Esophagus squamous epithelium (tissue), 5 donors: ENCODE measurements at places on chromosomes 12 and 14.

- DNase-seq, result no peak
These were observed 67.1 kb upstream of the SRSF5 start for GRCh38 chr14:69699748-69700303.

GRCh38 chr14:73712540-73713180 lies 1.5 kb downstream of the PNMA1 start:
- no peak for DNase-seq

GRCh38 chr12:82896979-82897378 lies 210.3 kb downstream of the TMTC2 start:
- DNase-seq, result no peak

DNA sequence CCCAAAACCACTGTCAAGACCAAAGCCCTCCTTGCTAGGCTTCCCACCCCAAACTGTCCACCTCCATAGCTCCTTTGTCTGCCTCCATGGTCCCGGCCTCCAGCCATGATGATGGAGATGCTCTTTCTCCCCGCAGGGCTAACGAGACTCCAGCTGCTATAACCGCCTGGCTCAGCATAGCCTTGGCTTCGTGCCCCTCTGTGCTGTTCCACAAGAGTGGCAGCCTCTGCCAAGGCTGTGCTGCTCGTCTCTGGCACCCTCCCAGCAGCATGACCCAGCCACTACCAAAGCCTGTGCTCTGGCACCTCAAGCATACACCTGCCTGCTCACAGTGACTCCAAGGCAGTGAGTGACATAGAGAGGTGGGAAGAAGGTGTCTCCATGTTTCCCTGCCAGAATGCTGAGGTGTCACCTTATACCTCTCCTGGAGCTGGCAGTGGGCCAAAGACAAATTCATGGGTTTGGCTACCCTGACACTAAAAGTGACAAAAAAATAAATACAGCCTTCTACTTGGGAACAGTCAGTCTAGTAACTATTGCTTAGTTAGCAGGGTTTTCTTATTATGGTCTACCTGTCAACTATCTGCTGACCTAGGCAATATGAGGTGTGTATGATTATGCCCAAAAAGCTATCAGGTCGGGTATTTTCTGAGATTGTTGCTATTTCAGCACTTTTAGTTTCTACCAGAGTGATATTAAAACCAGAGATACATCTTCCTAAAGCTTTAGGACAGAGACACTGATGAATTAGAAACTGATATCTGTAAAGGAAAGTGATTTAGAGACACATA lies 16.1 kb upstream of the KRT73 start:
- DNase-seq, result no peak

DNA sequence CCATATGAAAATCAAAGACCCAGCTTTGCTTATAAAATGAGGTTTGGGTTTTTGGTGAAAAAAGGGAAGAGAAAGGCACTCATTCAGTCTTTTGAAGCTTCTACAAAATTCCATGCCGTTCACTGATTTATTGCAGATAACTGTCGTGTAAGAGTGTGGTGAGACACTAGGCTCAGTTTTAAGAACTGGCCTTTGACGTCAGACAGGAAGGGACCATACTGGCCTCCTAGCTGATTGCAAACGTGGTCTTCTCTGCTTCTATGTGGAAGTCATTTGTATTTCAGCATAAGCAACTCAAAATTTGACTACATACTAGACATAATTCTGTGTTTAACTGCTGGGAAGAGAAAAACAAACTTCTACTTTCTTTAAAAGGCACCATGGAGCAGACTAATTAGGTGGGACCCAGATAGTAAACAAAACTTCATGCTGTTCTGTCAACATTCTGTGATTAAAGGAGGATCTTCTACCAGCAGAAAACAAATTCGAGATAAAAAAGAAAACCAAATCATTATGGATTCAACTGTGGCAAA lies 168.7 kb downstream of the TTC7B start:
- DNase-seq, result no peak

GRCh38 chr12:110637869-110638441 lies 24.0 kb downstream of the TCTN1 start:
- no peak for DNase-seq

DNA sequence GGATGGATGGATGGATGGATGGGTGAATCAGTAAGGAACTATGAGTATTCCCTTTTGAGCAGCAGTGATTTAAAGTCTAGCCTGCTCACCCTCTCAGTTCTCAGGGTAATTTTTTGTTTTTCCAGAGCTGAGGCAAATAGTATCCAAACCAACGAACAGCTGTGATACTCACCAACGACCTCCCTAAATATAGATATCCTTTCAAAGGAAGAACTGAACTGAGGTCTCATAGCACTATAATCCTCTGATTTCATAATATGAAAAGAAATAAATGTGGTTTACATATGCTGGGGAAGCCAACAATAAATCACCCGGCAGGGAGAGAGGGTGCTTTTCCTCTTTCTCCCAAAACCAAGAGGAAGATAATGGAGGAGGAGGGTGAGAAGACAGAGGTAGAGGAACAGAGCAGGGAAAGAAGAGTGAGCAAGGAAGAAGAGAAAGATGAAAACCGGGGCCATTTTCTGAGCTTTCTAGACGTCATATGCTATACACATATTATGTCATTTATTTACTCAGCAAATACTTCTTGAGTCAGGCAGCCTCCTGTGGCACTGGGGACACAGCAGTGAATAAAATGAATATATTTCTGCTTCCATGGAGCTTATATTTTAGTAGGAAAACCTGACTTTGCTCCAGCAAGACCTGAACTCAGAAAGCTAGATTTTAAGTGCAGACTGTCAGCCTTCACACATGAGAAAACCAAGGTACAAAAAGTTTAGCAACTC lies 710.7 kb upstream of the TBX3 start:
- no peak for DNase-seq

DNA sequence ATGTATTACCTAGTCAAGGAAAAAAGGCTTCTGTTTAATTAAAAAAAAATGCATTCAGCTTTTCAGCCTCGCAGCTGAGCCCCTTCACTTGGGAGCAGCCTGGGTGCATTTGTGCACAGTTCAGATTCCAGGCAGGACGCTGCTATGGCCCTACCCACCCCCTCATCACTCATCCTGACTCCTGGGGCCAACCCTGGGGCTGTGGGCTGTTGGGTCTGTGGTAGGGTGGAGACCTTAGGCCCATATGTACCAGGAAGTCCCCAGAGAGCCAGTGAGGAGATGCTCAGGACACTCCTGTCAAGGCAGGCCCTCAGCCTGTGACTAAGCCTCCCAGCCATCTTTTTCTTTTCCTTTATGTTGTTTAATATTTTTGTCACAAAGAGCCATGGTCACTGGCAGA lies 9.3 kb upstream of the CDCA4 start:
- DNase-seq, result no peak

GRCh38 chr12:116199160-116199706 lies 78.3 kb downstream of the MED13L start:
- DNase-seq, result no peak

DNA sequence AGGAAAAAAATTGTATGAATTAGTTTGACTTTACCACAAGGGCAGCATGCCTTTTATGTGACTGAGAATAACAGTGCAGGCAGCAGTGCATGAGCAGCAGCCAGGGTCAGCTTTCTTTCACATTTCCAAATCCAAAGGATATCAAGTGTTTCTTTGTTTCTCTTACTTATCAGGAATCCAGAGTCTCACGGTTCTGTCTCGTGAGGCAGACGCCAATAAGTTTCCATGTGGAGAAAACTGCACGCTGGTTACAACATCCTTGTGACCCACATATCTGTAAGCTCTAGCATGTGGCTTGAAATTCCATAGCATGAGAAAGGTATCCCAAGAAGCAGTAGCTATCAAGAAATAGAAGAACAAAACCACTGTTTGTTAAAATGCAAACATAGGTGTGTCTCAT lies 27.6 kb downstream of the GALNT4 start:
- no peak for DNase-seq

DNA sequence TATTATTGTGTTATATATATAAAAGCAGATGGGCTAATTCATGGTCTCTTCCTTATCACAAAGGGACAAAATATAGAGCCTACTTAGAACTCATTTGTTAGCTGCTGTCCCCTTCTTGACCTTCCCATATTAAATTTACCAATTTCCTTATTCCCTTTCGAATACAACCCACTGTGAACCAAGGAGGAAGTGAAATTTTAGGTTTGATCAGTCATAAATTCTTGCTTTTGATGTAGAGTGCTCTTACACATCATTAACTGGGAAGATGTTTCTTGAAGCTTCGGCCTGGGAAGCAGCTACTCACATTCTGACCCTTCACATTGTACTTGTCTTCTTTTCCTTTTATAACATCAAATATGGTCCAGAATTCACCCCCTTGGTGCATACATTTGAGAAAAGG lies 579.0 kb downstream of the LRFN5 start:
- no peak for DNase-seq

- no peak for DNase-seq
These were observed 261.7 kb downstream of the ERC1 start for GRCh38 chr12:1252758-1253157.
